ENCODE measurements at places on chromosomes 5 and 9. TPM values are rescaled to one million over a fixed set of nuclear protein-coding genes. Genes with fewer than 3 reads are reported as not detected.

The PPP3R2 gene
- total RNA-seq, result 0.07 TPM

The IFNB1 gene
- total RNA-seq, result not detected

DNA sequence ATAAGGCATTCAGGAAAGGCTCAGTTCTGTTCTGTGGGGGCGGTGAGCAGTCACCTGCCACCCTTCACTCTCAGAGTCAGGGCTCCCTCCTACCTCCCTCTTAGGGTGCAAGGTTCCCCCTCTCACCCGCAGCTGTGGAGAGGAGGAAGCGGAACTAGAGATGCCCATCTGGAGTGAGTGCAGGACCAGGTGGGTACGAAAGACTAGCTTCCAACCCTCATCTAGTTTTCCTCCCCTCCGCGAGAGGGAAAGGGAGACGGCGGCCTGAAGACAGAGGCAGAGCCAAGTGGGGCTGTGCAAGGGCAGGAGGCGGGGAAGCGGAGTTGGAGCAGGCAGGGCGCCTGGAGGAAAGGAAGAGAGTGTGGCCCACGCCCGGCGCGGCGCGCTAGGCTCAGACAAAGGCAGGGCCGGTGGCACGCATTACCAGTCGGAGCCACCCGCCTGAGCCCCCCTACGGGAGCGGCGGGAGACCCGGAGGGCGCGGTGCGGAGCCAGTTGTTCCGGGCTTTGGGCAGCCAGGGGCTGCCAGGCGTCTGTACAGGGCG lies 7.3 kb downstream of the PRR7 start:
- DNase-seq, result peak; percentile 52

- DNase-seq, result no peak
Measured at GRCh38 chr5:100889165-100889743, 13.8 kb downstream of the ST8SIA4 start.

- DNase-seq, result no peak
Measured at GRCh38 chr9:108860354-108860753, 1.7 kb upstream of the ACTL7A start.

The SLC45A2 gene
- total RNA-seq, result not detected

The WDR38 gene
- total RNA-seq, result not detected

GRCh38 chr5:8471581-8471980 lies 602.6 kb downstream of the MTRR start:
- no peak for DNase-seq

DNA sequence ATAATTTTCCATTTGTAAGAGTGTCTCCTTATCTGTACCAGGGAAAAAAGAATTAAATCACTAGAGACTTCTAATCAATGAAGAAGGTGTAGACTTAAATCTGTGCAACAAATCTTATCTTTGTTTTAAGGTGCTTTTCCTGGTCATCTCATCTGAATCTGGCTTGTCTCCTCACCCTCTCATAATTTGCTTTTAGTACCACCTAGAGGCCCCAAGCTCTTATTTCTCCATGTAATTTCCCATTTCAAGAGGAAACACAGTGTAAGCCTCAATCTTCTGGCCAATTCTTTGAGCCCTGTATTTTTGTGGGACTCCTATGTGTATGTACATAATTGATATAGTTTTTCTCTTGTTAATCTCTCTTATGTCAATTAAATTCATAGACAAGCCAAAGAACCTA lies 1975.3 kb upstream of the CDH6 start:
- no peak for DNase-seq

DNA sequence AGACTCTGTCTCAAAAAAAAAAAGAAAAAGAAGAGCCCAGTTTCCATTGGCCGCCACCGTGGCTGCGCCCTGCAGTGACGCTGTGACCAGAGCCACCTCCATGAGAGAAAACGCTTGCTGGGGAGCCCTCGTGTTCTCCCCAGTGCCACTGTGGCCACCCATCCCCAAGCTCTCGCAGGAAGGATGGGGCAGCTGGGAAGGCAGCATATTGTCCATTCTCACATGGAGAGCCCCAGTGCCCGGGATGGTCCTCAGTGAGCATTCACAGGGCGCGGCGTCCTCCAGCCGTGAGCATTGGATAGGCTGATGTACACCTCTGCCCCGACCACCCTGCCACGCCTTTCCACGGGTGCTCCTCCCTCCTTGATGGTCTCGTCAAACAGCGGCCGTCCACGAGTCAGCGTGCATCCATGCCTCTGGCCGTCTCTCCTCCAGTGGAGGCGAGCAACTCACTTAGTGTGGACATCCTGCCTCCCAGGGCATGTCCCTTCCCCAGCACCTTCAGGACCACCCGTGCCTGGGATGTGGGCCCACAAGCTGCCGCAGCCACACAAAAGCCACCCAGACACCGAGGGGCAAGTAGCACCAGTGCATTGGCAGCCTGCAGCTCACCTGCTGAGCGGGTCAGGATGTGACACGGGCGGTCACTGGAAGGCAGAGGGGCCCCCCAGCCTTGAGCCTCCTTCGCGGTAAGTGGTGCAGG lies 23.4 kb upstream of the SLC6A19 start:
- DNase-seq, result no peak

DNA sequence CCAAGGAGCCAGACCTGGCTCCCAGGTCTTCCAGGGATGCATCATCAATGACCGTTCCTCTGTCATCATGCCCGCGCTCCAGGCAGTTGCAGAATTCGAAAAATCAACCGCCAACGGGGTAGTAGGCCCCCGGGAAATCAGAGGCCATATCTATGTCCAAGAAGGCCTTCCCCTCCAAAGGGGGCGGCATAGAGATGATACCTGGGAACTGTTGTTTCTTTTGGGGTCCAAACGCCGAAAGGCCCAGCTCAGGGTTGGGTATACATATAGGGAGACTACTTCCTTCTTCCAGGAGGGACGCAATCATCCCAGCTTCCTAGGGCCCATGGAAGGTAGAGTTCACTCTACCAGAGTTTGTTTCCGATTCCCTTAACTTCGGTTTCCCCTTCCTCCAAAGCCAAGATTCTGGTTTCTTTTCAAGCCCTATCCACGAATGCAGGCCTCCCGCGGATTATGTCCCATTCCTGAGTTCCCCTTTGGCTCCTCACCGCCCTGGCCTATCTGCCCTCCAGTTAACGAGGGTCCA lies 754 bp downstream of the DCAF12 start:
- DNase-seq, result no peak

The RPS14 gene
- total RNA-seq, result 9,423 TPM

DNA sequence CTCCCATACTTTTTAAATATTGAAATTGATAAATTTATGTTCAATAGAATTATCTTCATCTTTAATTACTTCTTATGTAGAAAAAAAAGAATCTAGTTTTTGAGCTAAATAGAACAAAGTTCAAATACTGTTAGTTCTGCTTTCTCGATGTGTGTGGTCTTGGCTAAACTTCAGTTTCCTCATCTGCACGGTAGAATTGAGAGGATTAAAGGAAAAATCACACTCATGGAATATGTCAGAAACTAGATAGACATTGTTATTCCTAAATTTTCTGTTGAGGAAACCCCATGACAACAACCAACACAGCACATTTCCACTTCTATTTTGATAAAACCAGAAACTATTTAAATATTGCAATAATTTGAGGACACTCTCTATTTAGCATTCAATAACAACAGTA lies 100.3 kb downstream of the MUSK start:
- DNase-seq, result no peak

The IL4 gene
- not detected for total RNA-seq

DNA sequence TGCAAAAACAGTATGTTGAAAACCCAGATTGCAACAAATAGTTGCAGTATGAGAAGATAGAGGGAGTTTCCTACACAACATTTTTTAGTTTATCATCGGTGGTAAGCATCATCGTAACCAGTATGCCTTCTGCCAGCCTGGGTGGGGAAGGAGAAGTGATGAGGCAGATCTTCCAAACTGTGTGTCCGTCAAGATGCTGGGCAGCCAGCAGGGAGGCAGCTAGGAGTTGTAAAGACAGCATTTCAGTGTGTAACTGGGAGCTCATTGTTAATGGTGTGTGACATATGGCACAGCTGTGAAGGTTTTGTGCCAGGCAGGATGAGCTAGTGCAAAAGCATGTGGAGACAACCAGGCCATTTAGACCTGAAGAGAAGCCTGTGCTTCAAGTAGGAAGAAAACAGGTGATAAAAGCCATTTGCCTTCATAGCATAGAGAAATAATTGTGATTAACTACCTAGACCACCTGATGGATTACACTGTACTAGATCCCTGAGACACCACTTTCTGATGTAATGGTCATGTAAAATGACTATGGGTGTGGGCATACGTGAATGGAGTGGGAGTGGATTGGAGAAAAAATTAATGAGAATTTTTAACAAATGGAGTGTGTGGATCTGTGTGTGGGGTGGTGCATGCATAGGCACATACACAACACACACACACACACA lies 347.0 kb upstream of the ADAMTSL1 start:
- peak; percentile 39 for DNase-seq

DNA sequence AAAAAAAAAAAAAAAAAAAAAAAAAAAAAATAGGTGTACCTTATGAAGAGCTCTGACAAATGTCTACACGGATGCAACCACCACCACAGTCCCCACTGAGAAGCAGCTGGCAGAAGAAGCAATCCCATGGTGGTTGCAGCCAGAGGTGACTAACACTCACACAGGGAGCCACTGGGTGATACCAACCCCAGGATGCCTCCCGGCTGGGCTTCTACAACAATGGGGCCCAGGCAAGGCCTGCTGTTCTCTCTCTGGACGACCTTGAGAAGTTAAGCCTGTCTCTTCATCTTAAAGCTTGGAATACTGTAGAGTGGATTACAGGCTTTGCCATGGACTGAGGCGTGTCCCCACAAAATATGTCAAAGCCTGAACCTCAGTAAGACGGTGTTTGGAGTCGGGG lies 104.1 kb downstream of the ROR2 start:
- DNase-seq, result no peak

- DNase-seq, result no peak
Measured at GRCh38 chr5:176941951-176942350, 42.8 kb upstream of the HK3 start.

GRCh38 chr9:27059907-27060306 lies 49.1 kb upstream of the TEK start:
- no peak for DNase-seq

- no peak for DNase-seq
Measured at GRCh38 chr9:35714579-35715252, 17.3 kb downstream of the TLN1 start.

The GDA gene
- not detected for total RNA-seq

DNA sequence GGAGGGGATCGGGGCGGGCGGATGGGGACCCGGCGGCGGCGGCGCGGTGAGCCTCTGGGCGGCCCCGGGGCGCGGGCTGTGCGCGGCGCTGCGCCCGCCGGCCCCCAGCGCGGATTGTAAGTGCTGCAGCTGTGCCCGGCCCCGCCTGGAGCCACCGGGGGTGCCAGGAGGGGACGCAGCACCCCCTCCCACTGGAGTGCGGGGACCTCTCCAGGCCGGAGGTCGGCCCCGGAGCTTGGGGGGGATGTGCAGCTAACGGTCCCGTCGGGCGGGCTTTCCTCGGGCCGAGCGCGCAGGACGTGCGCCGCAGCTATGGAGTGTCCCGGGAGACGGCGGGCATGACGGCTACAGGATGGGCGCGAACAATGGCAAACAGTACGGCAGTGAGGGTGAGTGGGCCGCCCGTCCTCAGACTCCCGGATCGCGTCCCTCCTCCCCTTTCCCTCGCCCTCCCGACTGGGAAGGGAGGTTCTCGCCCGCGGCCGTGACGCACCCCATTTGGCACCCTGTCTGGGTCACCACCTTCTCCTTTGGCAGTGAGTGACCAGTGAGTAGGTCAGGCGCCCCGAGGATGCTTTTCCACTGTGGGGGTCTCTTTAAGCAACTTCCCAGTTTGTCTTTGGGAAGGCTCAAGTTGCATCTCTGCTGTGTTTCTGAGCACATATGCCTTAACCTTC lies 483 bp downstream of the FBXL7 start:
- DNase-seq, result peak; percentile 64

DNA sequence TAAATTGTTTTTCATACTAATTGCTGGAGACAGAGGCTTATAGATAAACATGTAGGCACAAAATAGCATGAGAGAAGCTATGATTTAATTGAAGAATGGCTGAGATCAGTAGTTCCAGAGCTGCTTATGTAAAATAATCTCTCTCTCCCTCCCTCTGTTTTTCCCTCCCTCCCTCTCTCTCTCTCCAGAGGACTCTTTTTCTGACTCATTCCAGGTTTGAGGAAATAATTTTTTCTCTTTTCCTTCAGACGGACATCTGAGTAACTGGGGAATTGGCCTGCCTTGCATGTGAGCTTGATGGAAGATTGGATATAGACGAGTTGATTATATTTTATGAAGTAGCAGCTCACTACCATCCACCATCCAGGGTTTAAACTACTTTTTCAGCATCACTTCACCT lies 35.5 kb downstream of the KCTD16 start:
- DNase-seq, result no peak

- peak; percentile 43 for DNase-seq
Measured at GRCh38 chr9:4762886-4763541, 22.0 kb upstream of the AK3 start.

The GBA2 gene
- 26.9 TPM for total RNA-seq

The KCNN2 gene
- total RNA-seq, result 3.6 TPM

The ESM1 gene
- 2.1 TPM for total RNA-seq

The CAMK4 gene
- 2.9 TPM for total RNA-seq

DNA sequence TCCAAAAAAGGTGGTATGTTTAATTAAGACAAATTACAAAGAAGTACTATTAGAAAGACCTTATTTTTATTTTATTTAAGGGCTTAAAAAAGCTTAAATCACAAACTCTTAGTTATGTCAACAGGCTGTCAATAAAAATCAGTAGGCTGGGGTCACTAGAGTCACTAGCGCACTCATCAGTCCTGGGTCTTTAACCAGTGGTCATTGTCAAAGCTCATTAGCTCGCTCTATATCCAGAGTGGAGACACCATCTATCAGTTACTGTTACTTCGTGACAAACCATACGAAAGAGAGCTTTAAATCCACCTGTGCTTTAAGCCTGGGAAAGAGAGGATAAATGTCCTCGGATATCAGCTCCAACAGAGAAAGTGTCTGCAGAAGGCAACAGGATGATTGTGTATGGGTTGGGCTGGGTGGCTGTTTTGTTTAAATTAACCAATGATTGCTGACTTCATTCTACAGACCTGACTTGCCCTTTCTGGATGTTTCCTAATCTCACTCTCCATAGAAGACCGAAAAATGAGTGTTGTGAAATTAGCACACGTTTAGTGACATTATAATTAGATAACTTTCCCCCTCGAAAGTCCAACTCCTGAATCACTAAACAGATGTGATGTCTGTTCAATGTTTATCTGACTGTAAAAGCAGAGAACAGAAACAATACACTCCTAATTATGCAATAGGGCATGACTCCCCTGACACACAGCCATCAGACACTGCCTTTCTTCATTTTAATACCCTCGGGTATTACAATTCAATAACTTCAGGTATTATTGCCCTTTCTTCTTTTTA lies 123.6 kb upstream of the TNPO1 start:
- peak; percentile 49 for DNase-seq

The PFN3 gene
- not detected for total RNA-seq

DNA sequence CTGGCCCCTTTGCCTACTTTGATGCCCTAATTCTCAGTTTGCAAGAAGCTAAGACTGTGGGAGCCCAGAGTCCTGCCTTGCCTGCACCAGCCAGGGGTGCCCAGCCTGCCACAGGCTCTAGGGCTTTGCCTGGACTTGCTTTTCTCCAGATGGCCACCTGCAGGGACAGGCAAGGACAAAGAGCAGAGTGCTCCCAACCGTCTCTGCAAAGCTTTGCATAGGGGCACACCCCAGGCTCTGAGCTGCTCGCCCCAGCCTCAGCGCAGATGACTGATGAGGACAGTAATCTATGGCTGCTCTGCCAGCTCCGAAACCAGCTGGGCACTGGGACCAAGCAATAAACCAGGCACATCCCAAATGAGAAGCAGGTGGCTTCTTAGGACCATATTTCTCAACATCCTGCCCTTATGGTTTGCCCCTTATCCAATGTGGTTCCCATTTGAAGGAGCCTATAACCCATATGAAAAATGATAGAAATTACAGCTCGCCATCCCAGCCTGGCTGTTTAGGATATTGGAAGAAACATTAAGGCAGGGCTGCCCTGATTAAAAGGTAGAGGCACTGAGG lies 25.4 kb upstream of the TCF7 start:
- DNase-seq, result no peak

GRCh38 chr9:114432323-114433067 lies 44.7 kb upstream of the AKNA start:
- no peak for DNase-seq
